ENCODE measurements at places on chromosomes 16 and 17.
A peak's percentile ranks its signal among the peaks of the same experiment; 100 is the strongest.

DNA sequence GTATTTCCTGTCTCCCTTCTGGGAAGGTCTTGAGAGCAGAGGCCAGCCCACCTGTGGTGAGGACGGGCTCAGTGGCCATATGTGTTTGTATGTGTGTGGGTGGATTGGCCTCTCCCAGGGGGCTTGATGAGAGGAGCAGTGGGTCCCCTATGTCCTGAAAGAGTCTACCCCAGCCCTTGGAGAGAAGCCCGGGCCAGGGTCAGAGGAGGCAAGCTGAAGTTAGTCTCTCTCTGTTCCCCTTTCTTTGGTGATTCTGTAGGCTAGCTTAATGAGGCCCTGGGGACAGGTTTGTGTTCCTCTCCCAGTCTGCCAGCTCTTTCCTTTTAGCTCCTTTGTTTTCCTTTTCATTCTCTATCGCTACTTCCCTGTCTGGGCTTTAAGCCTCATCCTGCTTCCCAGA, 23.8 kb upstream of the NFATC3 start:
- DNase-seq, result no peak

GRCh38 chr16:53822936-53823529, 119.1 kb downstream of the FTO start:
- peak; percentile 20 for DNase-seq

GRCh38 chr17:78682363-78682762, 99.7 kb downstream of the CYTH1 start:
- no peak for DNase-seq

DNA sequence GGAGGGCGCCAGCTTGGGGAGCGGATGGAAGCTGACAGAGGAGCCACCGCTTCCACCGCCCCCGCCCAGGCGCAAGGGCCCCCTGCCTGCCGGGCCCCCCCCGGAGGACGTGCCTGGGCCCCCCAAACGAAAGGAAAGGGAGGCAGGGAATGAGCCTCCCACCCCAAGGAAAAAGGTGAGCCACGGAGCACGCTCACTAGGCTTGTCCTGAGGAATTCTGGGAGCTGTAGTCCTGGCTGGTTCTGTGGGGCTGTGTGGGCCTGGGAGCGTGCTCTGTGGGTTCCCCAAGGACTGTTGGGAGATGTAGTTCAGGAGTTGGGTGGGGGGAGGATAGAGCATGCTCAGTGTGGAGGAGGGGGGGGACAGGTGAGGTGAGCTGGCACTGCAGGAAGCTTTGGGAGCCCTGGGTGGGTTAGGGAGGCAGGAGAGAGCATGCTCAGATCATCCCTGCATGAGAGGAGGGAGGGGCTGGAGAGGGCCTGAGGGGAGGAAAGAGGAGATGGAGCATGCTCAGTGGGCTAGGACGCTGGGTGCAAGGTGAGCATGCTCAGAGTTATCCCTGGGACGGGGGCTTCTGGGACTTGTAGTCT, 4.5 kb downstream of the FBXL19 start:
- peak; percentile 19 for DNase-seq

DNA sequence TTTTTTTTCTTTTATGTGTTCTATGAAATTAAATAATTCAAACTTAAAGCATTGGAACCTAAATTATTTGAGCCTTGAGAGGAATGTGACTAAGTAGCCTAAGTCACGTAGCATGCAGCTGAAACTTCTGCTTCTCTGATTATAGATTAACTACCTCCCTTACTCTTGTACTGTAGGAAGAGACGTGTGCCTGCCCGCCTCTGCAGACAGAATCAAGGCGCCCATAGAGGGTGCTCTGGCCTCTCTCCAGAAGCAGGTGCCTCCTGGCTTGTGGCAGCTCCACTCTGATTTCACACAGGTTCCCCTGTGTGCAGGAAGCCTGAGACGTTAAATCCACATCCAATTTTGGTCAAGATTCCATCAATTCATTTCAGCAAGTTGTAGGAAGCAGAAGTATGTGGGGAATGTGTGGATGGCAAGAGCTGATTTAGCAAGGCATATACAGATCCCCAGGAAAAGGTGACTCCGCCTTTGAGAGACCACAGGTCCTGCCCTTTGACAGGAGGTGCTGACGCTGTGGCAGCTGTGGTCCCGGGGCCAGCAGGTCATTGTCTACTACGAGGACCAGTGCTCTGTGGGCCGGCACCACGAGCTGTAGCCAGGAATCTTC, 1418.8 kb downstream of the CDH11 start:
- no peak for DNase-seq

DNA sequence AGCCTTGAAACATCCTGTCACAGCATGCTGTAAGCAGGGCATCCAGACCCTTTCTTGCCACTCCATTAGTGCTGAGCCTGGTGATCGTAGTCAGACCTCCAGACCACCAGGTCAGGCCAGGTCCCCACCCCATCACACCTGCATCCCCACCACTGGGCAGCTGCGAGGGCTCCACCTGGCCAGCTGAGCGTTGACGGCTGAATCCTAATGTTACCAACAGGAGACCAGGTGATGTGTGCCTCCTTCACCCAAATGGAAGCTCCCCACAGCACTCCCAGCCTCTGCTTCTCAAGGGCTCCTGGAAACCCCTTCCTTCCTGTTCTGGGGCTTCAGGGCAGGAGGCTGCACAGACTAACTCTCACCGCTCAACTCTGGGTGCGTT, 189.4 kb downstream of the C16orf95 start:
- DNase-seq, result no peak

GRCh38 chr16:59214455-59214854, 480.3 kb upstream of the GOT2 start:
- no peak for DNase-seq

DNA sequence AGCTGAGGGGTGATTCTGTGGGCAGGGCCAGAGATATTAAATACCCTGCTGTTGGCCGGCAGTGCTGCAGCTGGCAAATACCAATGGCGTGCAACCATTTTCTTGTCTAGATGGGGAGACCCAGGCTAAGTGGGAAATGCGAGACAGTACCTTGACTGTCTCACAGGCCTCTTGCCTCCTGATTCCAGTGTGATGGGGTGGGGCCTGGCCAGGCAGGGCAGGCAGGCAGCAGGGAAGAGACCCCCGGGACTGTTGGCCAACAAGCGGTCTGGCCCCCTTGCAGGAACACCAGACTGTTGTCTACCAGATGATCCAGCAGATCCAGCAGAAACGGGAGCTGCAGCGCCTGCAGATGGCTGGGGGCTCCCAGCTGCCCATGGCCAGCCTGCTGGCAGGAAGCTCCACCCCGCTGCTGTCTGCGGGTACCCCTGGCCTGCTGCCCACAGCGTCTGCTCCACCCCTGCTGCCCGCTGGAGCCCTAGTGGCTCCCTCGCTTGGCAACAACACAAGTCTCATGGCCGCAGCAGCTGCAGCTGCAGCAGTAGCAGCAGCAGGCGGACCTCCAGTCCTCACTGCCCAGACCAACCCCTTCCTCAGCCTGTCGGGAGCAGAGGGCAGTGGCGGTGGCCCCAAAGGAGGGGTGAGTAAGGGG, 5.7 kb upstream of the CISD3 start:
- no peak for DNase-seq

DNA sequence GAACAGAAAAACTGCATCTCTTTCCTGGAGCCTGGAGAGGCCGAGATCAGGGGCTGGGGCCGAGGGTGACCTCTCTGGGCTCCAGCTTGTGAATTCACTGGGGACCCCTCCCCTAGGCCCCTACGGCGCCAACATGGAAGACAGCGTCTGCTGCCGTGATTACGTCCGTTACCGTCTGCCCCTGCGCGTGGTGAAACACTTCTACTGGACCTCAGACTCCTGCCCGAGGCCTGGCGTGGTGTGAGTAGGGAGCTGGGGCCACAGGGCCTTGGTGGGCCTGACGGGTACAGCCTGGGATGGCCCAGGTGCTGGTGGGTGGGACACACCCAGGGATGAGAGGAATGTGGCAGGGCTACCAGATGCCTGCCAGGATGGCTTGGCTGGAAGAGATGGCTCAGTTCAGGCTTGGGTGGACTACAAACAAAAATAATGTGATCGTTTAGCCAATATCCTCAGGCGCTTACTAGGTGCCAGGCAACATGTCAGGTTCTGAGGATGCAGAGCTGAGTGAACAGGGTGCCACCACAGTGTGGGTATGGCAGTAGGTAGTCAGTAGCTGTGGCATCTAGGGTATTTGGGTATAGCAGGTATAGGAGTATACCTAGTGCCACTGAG, 1.8 kb downstream of the CCL22 start:
- no peak for DNase-seq

GRCh38 chr17:3485481-3486068, 9.8 kb downstream of the ASPA start:
- DNase-seq, result no peak

GRCh38 chr17:17518014-17518413, 21.8 kb upstream of the RASD1 start:
- no peak for DNase-seq

GRCh38 chr17:73569762-73570319, 74.4 kb downstream of the SDK2 start:
- no peak for DNase-seq

GRCh38 chr16:466651-467050, 41.2 kb downstream of the RAB11FIP3 start:
- DNase-seq, result no peak

DNA sequence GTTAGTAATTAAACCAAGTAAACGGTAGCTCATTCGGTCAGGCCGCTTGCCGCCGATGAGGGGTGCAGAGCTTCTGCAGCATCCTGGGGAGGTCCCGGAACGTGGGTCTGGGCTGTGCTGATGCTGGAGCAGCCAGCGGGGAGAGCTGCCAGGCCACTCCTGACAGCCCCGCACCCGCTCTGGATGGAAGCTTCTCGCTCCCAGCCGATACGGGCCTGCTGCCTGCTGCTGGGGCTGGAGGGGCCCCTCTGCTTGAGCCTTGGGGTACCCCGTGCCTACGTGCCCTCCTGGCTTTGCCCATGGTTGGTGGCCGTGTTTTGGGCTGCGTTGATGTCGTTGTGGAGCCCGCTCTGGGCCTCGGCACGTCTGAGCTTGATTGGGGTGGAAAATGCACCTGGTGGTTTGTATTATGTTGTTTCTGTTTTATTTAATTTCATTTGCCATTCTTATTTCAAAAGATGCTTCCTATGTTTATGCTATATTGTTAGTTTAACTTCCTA, 41.6 kb upstream of the ZNF750 start:
- no peak for DNase-seq

DNA sequence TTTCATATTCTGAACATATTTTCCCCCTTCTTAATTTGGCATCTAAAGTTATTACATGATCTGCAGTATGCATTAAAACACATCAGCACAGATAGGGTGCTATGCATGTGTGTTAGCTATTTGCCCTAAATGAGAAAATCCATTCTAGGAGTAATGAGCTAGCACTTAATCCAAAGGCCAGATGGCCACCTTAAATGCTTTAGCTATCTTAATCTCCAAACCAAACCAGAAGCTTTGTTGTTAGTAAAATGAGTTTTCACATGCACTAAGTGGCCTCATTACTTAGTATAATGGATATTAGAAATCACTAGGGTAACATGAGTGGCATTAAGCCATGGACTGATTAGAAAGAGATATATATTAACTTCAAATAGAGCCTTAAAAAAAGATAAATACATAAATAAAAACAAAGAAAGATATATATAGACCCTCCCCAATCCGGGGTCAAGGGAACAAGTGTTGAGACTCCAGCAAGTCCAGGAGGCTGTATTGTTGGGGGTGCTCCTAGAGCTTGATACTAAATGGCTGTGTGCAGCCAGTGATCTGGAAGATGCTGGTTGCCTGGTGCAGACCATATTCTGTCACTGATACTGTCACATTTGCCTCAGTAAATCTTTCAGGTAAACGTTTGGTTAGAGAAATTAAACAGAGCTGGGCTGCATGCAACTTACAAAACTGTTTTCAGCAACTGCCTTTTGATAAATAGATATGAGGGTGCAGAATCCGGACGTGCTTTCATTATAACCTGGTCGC, 67.3 kb downstream of the MYH10 start:
- DNase-seq, result no peak

DNA sequence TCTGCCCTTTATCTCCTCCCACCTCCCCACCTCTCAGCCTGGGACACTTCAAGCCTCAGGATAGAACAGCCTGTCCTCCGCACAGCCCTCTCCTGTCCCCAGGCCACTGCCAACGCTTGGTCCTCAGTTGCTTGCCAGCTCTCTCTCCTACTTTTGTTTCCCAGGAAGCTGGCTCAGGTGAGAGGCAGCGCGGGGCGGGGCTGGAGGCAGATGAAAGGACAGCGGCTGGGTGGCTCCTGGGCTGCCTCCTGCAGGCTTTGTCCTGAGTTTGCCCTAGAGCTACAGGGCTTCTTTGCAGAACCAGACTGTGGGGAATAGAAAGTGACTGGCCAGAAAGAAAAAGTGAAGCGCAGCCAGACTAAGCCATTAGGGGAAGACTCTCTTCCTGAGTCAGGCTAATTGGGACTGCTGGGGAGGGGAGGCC, 48.2 kb upstream of the CDC42EP4 start:
- DNase-seq, result no peak

Data from AML-193 (cell line).